ENCODE measurements at places on chromosomes 12 and 14.
A peak's percentile ranks its signal among the peaks of the same experiment; 100 is the strongest.

DNA sequence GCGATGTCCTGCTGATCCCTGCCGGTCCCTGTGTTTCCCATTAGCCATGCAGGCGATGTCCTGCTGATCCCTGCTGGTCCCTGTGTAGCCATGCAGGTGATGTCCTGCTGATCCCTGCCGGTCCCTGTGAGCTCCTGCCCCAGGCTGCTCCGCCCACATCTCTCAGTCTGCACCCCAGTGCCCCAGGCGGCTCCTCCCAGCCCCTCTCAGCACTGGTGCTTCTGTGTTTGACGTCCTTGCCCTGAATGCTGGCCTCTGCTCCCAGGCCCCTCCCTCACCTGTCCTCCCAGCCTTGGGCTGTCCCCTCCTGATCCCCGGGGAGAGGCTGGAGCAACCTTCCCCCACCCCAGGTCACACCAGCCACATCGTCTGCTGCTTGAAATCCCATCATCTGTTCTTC is 41.4 kb upstream of the TEX22 start:
- DNase-seq: no peak

- DNase-seq: no peak
Measured at GRCh38 chr12:31729705-31730104, 884 bp upstream of the AMN1 start.

GRCh38 chr14:64843548-64843947 is 36.2 kb downstream of the SPTB start:
- no peak for DNase-seq

DNA sequence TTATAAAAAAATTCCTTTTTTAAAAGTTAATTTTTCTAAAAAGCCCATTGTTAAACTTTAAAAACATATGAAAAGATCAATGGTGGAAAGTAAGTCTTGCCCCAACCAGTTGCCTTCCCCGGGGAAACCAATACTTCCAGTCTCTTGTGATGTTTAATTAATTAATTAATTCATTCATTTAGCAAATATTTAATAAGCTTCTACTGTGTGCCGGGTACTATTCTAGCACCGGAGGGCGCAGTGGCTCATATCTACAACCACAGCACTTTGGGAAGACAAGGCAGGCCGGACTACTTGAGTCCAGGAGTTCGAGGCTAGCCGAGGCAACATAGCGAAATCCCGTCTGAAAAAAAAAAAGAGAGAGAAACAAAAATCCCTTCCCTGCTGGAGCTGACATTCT is 87.4 kb downstream of the HECTD4 start:
- DNase-seq: peak; percentile 6

- DNase-seq: no peak
Measured at GRCh38 chr14:94864387-94865195, 94.7 kb upstream of the GSC start.

GRCh38 chr12:132027636-132028035 is 77.9 kb downstream of the EP400 start:
- DNase-seq: no peak

GRCh38 chr12:79420146-79420618 is 270.6 kb downstream of the PAWR start:
- DNase-seq: peak; percentile 94

DNA sequence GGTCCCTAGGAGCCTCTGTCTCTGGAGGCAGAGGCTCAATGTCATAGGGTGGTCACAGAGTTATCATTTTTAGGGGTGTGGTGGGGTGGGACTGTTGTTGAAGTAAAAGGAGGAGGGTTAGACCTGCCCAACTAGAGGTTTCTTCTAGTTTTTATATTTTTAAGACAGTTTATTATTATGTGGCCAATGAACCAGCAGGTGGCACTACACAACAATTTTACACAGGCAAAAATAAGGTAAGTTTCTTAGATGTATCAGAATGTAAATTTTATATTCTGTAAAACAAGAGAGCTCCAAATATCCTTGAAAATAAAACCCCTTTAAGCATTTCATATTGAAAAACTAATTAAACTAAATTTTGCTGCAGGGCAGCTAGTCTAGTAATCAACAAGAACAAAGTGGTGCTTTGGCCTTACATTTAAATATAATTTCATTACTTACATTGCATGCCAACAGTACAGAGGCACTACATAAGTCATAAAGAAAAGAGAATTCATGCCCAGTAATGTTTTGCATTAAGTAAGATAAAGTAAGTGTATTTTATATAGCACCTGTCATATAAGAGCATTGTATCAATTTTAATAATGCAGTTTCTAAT is 22.2 kb upstream of the OVCH1 start:
- DNase-seq: peak; percentile 39

DNA sequence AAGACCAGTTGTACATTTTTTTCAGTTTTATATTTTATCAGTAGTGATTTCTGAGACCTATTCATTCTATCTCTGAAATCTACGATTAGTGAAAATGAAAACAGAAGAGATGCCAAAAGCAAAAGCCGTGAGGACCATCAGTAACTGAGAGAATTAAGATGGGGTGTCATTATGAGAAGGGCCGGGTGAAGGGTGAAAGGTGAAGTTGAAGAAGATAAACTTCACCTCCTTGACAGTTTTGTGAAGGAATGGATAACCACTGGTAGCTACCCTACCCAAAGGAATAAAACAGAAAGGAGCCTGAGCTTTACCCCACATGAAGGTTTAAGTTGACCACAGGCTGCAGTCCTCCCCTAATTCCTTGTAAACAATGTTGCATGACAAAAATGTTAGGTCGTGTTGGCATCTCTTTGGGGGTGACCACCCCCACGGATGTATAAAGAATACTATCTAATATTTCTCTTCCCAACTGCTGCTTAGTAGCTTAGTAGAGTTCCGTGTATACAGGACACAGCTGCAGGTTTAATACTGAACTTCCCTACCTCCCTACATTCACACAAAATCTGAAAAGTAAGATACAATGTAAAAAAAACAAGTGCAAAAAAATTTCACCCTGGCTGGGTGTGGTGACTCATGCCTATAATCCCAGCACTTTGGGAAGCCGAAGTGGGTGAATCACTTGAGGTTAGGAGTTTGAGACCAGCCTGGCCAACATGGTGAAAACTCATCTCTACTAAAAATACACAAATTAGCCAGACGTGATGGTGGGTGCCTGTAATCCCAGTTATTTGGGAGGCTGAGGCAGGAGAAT is 23.9 kb downstream of the GPR19 start:
- DNase-seq: peak; percentile 85

GRCh38 chr14:65927931-65928356 is 515.4 kb downstream of the FUT8 start:
- no peak for DNase-seq

- DNase-seq: peak; percentile 32
Measured at GRCh38 chr14:52873694-52874093, 77.2 kb downstream of the FERMT2 start.

GRCh38 chr12:24888813-24889212 is 60.1 kb downstream of the BCAT1 start:
- no peak for DNase-seq

GRCh38 chr12:76065917-76066316 is 18.6 kb downstream of the NAP1L1 start:
- no peak for DNase-seq

- peak; percentile 91 for DNase-seq
Measured at GRCh38 chr14:52031781-52032180, 37.1 kb downstream of the NID2 start.

DNA sequence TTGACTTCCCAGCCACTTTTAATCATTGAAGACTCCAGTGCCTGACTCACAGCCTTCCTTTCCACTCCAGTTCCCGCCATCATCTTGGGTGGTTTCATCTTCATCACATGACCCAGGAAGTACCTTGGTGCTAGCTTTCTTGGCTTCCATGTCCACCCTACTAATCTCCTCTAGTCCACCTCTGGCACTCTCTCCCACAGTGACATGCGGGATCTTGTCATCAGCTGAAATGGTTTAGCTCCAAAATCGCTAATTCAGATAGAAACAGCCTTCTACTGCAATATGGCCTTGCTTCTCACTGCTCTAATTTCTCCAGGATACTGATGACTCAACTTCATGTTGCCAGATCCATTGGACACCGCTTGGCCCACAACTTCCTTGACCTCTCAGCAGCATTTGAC is 24.5 kb downstream of the WDR20 start:
- DNase-seq: peak; percentile 39

- peak; percentile 69 for DNase-seq
Measured at GRCh38 chr14:55129086-55129427, at the start of gene LGALS3. Gene LGALS3 (plus strand): TSS chr14:55129252. CDS start chr14:55137374, 8,122 bp downstream.

- DNase-seq: no peak
Measured at GRCh38 chr14:51432302-51432948, 192.4 kb downstream of the TMX1 start.

DNA sequence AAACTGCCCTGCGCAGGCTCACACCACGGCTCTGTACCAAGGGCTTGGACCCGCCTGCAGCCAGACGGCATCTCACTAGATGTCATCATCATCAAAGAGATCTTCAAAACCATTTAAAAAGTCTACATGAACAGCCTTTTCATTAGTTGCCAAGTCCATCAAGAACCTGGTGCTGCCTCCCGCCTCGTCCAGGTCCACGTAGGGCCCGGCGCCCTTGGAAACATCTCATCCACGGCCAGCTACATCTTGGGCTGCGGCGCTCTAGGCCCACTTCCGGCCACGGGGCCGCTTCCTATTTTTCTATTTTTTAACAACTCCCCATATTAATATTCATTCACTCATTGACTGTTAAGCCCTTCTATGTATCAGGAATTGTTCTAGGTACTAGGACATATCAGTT is 7.4 kb upstream of the GNPNAT1 start:
- DNase-seq: no peak

DNA sequence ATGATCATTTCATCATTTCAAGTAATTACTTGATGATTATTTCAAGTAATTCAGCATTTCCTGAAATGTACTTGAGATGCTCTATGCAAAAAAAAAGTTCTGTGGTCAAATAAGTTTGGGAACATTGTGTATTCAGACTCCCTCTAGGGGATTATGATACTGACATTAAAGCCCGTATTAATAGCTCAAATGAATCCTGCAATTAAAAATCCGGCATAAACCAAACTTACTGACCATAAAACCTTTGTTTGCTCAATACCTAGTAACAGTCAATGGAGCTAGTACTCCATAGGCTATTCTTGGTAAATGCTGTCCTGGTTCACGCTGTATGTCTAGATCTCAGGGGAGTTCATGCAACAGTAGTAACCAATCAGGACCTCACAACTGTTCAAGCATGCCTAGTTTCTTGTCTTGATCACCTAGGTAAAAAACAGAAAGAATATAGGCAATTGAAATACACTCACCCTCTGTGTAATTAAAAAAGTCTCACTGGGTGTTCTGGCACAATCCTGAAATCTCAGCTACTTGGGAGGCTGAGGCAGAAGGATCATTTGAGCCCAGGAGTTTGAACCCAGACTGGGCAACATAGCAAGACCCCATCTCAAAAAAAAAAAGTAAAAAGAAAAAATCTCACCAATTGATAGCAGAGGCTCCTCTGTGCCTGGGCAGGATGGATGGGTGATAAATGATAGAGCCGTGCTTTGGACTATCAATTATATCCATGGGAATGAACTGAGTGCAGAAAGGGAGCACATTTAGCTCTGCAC is 14.1 kb downstream of the ALDH1L2 start:
- DNase-seq: no peak

DNA sequence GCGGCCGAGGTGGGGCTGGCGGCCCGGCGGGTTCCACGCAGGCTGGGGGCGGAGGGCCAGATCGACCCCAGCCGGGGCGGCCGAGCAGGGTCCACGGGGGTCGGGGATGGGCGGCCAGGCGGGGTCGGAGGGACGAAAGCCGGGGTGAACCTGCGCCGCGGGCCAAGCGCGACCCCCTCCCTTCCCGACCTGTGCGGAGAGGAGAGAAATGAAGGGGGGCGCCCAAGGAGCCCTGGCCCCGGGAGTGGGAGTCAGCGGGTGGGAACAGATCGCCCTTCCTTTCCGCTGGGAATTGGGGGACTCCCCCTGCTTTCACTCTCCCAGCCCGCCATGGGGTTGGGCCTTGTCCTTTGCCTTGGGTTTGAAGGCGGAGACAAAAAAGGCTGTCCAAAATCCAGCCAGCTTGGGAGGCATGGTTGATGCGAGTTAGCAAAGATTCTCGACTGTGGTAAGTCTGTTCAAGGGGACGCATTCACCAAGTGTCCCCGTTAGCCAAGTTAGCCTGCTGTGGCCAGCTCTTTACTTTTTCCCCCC is 559 bp upstream of the CKAP4 start:
- peak; percentile 85 for DNase-seq

DNA sequence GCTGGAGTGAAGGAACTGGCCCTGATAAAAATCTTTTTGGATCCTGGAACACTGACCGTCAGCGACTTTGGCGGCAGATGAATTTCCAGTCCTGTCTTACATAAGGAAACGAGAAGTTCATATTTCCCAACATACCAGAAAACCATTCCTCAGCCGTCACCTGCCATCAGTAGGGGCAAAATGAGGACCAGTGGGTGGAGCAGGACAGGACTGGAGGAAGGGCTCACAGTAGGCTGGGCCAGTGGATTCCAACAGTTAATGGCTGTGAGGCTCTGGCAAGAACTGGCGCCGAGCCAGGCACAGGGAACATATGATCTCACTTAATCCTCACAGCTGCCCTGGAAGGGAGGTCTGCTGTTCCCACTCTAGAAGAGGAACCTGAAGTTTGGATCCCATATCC is 67.2 kb upstream of the FAM181A start:
- DNase-seq: no peak

DNA sequence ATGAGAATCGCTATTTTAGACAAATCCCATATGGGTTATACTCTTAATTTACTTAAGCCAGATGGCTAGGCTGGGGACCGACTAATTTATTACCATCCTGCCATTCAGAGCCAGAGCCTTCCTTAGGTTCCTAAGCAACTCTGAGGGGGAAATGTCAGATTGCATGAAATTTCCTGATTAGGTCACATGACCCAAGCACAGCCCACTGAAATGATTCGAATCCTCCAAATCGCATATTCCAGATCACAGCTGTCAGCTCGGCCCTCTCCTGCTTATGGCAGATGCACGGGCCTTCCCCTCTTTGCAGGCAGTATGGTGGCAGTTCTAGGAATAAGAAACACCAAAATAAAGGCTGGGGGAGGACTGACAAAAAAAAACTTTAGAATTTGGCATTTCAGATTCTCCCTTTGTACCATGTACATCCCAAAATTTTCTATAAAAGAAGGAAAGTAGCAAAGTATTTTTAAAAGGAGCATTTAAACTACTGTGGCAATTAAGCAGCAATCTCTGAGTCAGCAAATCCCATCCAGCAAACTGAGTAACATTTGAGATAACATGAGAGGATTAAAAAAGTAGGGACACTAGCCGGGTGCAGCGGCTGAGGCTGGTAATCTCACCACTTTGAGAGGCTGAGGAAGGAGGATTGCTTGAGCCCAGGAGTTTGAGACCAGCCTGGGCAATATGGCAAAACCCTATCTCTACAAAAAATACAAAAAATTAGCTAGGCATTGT is 30.5 kb upstream of the NUDT4 start:
- DNase-seq: no peak

- no peak for DNase-seq
Measured at GRCh38 chr12:122811777-122812176, 23.5 kb upstream of the HIP1R start.

DNA sequence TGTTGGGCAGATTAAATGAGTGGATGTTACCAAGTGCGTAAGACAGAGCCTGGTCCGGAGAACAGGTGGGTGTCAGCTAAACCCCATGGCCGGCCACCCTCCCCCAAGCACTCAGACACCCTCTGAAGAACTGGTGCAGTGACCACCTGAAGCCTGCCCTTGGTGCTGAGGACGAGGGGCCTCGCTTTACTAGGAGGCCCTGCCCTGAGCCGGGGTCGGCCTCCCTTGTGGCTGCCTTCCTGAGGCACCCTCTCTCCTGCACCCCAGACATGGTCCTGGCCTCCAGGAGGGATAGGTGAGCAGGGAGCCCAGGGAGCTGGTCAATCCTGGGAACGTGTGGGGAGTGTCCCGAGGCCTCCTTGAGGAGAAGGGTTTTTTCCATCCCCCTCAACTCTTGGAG is 4.9 kb upstream of the KIF26A start:
- no peak for DNase-seq

GRCh38 chr12:50338920-50339645 is 55.8 kb upstream of the LIMA1 start:
- no peak for DNase-seq
